NCI-H1417 treated with DMSO at 0.1 percent for 48 hours (cell line): ENCODE measurements at places on chromosomes 4 and X.

DNA sequence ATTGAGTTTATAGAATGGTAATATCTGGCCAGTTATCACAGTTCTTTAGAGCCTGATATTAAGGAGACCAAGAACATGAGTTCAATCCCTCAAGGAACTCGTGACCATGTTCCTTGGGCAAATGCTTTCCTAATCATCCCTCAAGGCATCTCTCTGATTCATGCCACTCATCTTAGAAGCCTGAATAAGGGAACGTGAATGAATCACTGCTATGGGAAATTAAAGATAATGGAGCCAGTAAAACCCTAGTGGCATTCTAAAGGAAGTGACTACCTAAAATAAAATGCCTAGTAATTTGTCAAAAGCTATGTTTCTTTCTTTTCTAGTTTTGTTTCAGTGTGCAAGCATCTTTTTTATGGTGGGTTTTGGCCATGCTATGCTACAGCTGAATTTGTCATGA, 1161.3 kb downstream of the C4orf33 start:
- no peak for DNase-seq

DNA sequence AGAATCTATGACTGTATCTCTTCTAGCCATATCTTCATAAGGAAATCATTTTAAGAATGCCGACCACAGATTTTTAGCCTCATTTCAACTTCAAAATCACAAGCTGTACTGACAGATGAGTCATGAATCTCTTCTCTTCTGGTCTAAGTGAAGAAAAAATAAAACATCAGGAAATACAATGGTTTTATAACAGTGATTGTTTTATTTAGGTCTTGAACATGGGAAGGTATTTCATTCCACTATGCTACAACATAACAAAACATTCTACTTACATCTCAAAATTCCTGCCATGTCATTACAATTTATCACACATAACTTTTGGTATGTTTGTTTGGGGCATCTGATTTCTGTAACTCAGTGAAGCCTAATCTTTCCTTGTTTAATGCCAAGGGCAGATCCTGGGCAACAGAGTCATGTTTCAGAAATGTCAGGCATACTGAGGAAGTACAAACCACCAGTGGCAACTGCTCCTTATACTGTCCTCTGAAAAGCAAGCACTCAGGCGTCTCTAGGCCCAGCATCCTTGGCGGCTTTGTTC, 325.0 kb downstream of the PDHA2 start:
- no peak for DNase-seq

- DNase-seq = no peak
These were observed 17.1 kb upstream of the AADAT start for GRCh38 chr4:170106900-170107299.

GRCh38 chr4:127732623-127733328, 2.6 kb downstream of the SLC25A31 start:
- DNase-seq = peak; percentile 8

- DNase-seq = no peak
These were observed 76.7 kb downstream of the FNIP2 start for GRCh38 chr4:158845311-158846041.

DNA sequence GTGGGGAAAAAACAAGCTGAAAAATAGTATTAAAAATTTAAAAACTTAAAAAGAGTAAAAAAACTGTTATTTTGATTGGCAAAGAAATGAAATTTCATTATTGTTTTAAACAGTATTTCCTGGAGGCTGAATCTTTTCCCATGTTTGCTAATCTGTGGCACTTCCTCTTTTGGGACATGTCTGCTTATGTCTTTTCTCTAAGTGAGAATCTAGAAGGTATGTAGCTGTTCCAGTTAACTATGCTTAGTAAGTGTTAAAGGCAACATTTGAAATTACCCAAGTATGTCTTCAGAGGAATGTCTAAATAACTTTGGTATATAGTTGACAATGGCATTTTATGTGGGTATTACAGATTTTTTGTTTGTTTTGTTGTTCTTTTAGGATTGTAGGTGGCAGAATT, 81.6 kb upstream of the TBC1D9 start:
- DNase-seq = no peak

DNA sequence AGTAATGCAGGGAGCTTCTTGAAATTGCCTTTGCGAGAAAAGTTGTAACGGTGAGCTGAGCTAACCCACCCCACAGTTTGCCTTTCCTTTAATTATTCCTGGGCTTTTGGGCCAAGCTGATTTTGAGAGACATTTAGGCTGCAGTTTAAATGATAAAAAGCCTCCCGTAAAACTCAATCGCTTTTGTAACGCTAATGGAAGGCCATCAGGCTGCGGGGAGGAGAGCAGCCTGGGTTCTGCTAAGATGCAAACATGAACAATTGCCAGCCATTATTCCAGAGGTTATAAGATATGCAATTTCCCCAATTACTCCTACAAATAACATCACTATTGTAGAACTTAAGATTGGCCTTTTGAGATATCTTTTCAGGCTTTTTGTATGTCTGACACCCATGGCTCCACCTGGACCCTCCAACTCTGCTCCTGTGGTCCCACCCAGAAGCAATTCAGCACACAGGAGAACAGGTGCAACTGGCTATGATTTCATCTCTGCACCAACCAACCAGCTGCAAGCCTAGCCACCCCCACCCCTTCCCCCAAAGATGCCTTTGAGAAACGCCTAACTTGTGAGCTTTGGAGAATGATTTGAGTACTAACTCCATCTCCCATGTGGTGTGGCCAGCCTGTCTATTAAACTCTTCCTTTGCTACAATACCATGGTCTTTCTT, 108.2 kb upstream of the FAM9C start:
- no peak for DNase-seq

DNA sequence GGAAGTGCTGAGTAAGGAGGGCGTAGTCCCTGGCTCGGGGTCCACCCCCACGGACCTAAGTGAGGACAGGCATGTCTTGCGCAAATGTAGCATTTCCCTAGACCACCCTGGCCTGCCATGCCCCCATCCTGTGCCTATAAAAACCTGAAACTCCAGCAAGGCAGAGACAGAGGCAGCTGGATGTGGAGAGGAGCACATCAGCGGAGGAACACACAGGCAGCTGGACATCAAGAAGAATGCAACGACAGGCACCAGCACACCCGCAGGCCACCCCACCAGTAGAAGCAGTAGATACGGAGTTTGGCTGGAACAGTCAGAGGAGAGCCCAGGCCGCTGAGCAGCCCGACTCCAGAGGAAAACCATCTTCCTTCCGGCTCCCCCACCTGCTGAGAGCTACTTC, 345.9 kb downstream of the FSTL5 start:
- DNase-seq = no peak

GRCh38 chr4:794900-795725, 30.8 kb downstream of the CPLX1 start:
- DNase-seq = no peak

DNA sequence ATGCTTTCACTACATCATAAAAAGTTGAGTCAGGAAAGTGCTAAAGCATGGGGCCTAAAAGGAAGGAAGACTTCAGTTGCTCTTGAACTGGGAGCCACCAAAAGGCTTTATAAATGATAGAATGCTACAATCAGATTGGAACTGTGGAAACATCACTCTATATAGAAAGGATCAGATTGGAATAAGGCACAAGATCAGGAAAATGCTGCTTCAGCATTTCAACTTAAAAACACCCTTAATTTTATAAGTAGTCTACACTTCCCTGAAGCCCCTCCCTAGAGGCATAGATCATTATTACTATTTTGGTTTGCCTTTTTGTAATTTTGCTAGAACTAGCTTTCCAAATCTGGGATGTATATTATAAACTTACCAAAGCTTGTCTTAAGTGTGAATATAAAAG, 170.7 kb downstream of the FANCB start:
- DNase-seq = no peak

GRCh38 chr4:133268205-133268604, 119.1 kb downstream of the PCDH10 start:
- DNase-seq = no peak
